ENCODE measurements at places on chromosomes 4 and X. TPM values are rescaled to one million over a fixed set of nuclear protein-coding genes. Genes with fewer than 3 reads are reported as not detected.

JAKMIP1 gene
- not detected for polyA plus RNA-seq

DNA sequence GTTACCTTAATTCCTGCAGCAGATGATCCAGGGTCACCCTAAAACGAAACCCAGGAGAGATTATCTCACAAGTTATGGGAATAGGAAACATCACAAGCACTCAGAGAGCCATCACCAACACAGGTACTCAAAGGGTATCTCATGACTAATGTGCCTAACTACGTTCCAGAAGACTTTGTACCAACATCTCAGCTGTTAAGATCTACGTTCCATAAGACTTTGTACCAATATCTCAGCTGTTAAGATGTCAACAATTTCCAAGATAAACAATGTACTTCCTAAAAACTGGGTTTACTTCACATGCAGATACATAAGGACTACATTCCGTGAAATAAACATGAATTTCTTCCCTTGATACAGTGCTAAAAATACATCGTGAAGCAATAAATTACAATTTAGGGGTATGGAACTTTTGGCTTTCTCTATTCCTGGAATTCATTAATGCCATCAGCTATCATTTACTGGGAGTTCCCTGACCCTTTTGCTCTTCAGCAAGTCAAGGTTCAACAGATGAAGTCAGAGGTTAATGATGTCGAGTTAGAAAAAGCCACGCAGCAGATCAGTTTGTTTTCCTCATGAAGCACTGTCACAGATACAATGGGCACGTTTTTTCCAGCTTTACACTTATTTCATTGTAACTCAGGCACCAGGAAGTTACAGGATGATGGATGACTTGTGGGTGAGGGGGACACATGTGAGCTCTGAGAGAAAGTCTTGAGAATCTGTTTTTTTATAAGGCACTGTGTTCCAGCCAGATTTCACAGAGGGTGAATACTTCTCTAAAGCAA lies 127.0 kb upstream of the ETNPPL start:
- DNase-seq = no peak
- no peaks in the 10 kb centered on the region for H3K36me3 ChIP-seq

CYTL1 gene
- not detected for polyA plus RNA-seq

- no peak for DNase-seq
- no peaks in the 10 kb centered on the region for H3K27me3 ChIP-seq
- peaks cover 4% of the 10 kb centered on the region for H3K4me1 ChIP-seq
- H3K27ac ChIP-seq = no peak overlapping the region
These were observed 125.1 kb downstream of the RAPGEF2 start for GRCh38 chr4:159227984-159228383.

DNA sequence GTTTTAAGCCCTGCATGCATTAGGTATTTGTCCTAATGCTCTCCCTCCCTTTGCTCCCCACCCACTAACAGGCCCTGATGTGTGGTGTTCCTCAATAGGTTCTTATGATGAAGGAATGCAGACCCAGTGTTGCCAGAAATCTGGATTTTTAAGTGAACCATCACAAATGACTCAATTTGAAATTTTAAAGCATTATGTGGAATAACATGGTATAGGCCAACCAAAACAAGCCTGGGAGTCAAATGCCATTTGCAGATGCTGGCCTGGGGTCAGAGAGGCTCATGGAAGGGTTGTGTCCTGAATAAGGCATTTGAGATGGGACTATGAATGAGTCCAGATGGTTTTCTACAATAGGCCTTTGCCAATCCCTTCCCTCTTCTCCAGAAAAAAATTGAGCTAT lies 179.6 kb downstream of the SHROOM3 start:
- H3K4me3 ChIP-seq = no peak overlapping the region
- no peaks in the 10 kb centered on the region for H3K36me3 ChIP-seq
- H3K27me3 ChIP-seq = peaks cover 6% of the 10 kb centered on the region
- H3K4me1 ChIP-seq = no peaks in the 10 kb centered on the region

FAM9C gene
- not detected for polyA plus RNA-seq

DNA sequence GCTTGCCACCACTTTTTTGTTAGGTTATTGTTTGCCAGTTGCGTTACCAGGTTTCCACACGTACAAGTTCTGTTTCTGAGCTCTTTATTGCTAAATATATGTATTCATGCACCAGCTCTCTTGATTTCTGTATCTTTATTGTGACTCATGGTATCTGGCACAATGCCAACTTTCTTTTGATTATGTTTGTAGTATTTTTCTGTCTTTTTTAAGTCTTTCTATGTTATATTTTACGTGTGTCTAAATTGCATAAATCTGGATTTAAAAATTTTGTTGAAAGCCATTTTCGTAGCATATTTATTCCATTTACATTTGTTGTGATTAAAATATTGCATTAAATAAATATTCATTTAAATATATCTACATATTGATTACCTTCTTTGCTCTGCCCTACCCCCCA lies 73.8 kb downstream of the KDM6A start:
- no peak overlapping the region for H3K27ac ChIP-seq
- DNase-seq = no peak

SMIM10 gene
- polyA plus RNA-seq = 21.8 TPM

DNA sequence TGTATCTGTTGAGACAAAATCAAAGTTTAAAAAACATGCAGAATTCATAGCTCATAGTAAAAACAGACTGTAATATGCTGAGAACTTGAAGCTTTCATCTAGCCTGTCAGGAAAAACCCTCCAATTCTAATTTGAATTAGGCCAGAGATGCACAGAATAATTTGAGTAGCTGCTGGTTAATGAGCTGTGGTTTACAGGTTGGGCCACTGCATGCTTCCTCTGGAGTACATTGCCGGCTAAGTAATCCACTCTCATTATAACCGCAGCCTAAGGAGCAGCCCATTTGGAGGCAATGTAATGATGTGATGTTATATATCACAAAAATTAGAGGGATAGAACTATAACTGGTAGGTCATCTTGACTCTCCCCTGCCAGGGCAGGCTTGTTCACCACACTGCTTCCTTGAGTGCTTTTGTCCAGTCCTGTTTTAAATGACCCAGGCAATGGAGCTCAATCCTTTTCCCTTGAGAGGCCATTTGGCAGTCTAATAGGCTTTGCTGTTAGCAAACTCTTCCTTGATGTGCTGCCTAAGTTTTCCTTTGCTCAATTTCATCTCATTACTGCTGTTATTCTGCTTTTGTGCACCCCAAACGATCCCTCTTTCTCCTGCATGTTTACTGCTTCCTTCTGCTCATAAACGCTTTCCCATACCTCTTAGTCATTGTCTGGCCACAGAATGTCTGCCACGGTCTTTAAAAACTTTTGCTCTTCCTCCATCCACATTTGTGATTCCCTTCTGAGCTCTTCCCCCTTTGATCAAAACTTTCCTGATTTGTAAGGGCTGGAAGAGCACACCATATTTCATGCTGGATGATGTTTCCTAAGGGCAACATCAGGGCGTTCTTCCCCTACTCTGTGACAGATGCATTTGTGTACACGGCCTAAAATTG lies 230.9 kb downstream of the C4orf33 start:
- no peaks in the 10 kb centered on the region for H3K36me3 ChIP-seq
- H3K4me3 ChIP-seq = no peak overlapping the region
- H3K4me1 ChIP-seq = no peaks in the 10 kb centered on the region
- H3K27ac ChIP-seq = no peak overlapping the region

PWWP3B gene
- not detected for polyA plus RNA-seq

NHS gene
- not detected for polyA plus RNA-seq

DNA sequence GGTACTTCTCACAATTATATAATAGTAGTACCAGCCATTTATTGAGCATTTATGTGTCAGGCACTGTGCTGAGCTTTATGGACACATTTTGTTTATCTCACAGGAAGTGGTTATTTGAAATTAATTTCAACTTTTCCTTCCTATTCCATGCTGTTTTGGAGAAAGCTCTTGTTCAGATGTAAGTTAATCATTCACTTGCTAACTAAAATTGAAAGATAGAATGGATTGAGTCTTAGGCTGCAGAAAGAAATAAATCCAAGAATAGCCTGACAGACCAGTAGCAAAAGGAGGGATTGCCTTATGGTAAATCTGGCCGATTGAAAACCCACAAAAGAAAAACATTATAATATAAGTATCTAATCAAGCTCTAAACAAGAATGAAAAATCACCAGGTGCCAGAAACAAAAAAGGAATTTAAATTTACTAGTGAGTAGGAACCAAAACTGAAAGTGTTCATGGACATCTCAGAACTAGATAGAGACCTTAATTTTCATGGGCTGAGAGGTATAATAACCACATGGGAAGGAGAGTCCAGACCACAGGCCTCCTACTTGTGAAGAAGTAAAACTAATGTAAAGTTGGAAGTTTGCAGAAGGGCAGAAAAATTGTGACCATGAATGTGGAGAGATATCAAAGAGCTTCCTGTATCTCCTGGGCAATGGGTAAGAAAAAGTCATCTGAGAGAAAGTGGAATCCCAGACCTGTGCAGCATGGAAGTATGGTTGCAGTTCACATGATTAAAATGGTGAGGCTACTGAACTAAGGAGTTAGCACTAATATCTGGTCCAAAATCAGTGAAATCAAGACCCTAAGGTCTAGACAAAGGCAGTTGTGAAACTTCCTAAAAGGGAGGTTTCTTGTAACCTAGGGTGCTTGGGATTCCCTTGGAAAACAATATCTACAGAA lies 38.0 kb downstream of the RADX start:
- no peaks in the 10 kb centered on the region for H3K27me3 ChIP-seq
- no peaks in the 10 kb centered on the region for H3K4me1 ChIP-seq
- no peaks in the 10 kb centered on the region for H3K36me3 ChIP-seq
- H3K27ac ChIP-seq = no peak overlapping the region
- DNase-seq = no peak

DNA sequence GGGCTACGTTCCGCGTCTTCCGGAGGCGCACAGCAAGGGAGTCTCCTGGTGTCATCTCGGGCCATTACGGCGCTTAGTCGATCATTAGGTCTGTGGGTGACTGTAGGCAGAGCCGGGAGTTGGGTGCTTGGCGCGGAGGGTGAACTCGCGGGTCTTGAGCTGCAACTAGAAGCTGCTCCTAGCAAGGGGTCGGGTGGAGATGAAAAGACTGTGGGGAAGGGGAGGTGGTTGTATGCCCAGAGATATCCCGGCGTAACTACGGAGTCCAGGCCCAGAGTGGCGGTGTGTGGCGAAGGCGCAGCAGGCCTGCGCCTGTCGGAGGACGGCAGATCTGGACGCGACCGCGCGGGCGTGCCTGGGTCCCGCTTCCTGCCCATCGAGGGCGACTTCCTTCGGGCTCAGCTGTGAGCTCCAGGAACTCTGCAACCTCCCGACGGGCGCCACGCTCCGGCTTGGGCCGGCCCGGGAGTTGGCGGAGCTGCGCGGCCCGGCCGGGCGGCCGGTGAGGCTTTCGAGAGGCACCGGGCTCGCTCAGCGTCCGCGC lies 2.7 kb upstream of the NKX3-2 start:
- H3K36me3 ChIP-seq = no peaks in the 10 kb centered on the region
- H3K4me3 ChIP-seq = no peak overlapping the region
- H3K4me1 ChIP-seq = peaks cover 31% of the 10 kb centered on the region
- no peak for DNase-seq
- no peak overlapping the region for H3K27ac ChIP-seq
- no peaks in the 10 kb centered on the region for H3K27me3 ChIP-seq

GRCh38 chrX:153650959-153651358 lies 4.0 kb downstream of the DUSP9 start:
- H3K4me3 ChIP-seq = no peak overlapping the region
- no peaks in the 10 kb centered on the region for H3K27me3 ChIP-seq
- H3K36me3 ChIP-seq = no peaks in the 10 kb centered on the region

DNA sequence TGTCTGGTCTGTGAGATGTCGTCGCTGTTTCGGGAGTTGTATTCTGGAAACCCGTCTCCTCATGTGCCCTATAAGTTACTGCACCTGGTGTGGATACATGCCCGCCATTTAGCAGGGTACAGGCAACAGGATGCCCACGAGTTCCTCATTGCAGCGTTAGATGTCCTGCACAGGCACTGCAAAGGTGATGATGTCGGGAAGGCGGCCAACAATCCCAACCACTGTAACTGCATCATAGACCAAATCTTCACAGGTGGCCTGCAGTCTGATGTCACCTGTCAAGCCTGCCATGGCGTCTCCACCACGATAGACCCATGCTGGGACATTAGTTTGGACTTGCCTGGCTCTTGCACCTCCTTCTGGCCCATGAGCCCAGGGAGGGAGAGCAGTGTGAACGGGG lies 1.4 kb downstream of the USP27X start:
- no peak overlapping the region for H3K4me3 ChIP-seq
- H3K27me3 ChIP-seq = peaks cover 7% of the 10 kb centered on the region
- no peak overlapping the region for H3K27ac ChIP-seq
- H3K4me1 ChIP-seq = peaks cover 21% of the 10 kb centered on the region

DNA sequence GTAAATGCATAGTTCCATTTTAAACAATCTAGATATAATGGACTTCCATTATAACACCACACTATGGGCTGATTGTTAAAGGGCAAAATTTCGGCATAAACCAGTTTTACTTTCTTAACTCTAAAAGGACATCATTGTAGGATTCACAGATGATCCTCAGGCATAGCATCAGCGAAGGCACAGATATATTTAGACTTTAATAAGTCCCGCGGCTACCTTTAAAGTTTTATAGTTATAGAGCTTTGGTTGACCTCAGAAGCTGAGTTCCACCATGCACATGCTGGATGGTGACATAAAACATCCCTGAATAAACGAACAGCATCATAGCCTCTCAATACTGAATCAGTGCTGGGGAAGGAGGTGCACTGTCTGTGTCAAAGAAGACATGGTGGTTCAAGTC lies 125.0 kb upstream of the PDLIM3 start:
- no peak for DNase-seq
- H3K4me1 ChIP-seq = no peaks in the 10 kb centered on the region
- no peak overlapping the region for H3K4me3 ChIP-seq
- peaks cover 12% of the 10 kb centered on the region for H3K27me3 ChIP-seq
- no peak overlapping the region for H3K27ac ChIP-seq

G3BP2 gene
- 90.2 TPM for polyA plus RNA-seq

DNA sequence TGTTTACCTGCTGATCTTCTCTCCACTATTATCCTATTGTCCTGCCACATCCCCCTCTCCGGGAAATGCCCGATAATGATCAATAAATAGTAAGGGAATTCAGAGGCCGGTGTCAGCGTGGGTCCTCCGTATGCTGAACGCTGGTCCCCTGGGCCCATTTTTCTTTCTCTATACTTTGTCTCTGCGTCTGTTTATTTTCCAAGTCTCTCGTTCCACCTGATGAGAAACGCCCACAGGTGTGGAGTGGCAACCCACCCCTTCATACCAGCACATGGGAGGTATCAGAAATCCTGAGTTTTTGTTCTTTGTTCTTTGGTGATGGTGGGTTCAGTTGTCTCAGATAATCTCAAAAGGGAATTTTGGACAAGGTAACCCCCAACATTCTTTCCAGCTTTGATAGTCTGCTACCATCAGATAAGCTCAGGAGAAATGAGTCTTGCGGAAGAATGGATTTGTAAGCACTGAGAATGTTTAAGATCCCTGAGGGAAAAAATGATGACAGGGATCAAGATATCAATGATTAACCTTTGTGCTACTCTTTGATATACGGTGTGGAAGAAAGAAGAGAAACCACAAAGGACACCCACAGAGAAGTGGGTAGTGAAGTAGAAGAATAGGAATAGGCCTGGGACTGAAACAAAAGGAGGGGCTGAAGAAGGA lies 117.9 kb downstream of the CEP44 start:
- no peak overlapping the region for H3K27ac ChIP-seq
- no peak for DNase-seq
- H3K4me3 ChIP-seq = no peak overlapping the region
- no peaks in the 10 kb centered on the region for H3K36me3 ChIP-seq
- no peaks in the 10 kb centered on the region for H3K27me3 ChIP-seq

All from K562 (cell line).